ENCODE measurements at places on chromosomes 4 and X.

GRCh38 chrX:50075630-50076339, 125.0 kb downstream of the AKAP4 start:
- no peak for DNase-seq

DNA sequence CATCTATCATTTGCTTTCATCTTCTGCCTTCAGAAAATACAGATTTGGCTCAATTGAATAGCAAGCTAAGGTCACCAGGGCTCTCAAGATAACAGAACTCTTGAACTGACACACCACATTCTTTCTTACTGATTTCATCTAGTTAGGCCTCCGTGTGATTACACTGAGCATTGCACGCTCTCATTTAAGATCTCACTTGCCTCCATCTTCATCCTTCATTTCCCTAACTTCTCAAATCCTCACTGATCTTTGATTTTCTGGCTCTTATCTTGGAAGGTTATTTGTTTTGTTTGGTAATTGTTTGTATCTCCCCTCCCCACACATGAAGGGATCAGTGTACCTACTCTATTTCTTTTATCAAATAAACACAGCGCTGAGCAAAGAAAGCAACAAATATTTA, 47.7 kb downstream of the MANBA start:
- DNase-seq: no peak

DNA sequence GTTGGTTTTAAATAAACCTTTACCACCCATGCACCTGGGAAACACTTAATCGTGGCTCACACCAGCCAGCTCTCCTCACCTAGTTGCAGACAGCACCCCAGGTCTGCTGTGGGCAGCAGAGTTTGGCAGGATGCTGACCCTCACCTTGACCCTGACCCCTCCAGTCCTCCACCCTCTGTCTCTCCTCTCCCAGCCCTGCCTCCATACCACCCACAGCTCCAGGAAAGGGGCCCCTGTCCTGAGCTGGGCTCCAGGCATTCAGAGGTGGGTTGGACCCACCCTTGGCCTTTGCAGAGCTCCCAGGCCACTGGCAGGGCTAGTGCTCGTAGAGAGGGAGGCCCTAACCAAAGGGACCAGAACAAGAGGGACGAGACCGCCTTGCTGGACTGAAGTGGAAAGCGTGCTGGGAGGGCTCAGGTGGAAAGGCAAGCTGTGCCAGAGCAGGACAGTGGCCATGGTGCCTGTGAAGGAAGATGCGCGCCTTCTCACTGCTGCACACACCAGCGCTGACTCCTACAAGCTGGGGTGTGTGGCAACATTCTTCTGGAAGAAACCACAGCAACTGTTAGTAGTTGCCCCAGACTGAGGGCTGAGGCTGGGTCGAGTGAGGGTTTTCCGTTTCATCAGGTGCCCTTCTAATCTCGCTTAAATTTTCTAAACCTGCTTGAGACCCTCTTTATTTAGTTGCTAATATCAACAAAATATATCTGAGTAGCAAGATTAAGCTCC, 10.7 kb upstream of the S100P start:
- DNase-seq: no peak

- no peak for DNase-seq
Observed at GRCh38 chrX:120419463-120419862, 49.6 kb downstream of the LAMP2 start.

DNA sequence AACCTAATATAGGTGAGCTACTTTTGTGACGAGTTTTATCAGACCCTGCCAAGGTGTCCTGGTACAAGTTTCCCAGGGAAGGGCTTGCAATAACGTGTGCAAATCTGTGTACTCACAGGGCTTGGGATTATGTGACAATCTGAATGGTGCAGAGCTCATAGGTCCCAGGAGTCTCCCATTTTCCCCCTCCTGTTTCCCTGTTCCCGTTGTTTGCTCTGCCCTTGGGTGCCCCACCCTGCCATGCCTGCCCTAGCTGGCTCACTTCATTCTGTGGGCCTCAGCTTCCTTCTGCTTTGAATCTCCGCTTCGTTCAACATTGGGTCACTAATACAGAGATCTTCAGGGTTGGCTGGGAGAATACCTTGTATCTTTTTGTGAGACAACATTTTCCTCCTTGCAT, 90.3 kb upstream of the HPF1 start:
- no peak for DNase-seq

DNA sequence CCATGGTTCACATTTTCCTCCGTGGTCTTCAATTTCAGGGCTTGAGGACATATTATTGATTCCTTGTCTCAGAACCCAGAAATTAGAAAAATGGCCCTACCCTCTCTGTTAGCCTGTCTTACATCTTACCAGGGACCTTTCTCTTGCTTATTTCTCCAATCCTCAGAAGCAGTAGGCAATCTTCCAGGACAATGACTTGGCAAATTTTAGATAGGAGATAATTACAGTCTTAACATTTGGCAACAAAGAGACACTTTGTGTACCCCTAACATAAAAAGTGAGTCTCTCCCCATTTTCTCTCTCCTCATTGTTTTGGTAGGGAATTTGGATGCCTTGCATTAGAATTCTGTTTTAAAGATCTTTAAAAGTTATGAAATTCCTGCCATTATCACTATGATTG, 778.1 kb upstream of the SLIT2 start:
- DNase-seq: no peak

DNA sequence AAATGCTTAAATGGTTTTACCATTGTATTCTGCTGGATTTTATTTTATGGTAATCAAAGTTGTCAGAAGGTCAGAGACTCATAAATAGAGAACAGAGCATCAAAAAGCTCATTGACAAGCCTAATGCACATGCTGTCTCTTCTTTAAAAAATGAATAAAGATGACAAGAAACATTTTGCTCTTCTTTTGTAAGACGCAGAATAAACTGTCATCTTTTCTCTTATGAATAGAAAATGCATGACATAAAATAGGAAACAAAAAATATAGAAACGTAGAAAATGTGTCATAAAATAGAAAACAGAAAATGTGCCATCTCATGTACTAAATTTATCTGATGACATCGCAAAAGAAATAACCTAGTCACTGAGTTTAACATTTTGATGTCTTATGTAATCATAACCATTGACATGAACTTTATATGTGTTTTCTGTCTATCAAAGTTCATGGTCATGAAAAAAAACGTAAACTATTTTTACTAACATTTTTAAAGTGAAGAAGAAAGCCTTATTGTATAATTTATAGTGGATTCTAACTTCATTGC, 484.1 kb downstream of the TRIML1 start:
- DNase-seq: no peak

DNA sequence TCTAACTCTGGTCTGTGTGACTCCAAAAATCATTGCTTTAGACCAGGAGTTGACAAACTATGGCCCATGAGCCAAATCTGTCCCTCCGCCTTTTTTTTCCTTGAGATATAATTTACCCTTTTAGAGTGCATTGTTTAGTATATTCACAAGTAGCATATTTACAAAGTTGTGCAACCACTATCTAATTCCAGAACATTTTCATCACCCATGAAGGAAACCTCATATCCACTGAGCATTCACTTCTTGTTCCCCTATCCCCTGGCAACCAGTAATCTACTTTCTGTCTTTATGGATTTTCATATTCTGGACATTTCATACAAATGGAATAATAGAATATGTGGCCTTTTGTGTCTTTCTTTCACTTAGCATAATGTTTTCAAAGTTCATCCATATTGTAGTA, 67.4 kb upstream of the CITED1 start:
- no peak for DNase-seq

DNA sequence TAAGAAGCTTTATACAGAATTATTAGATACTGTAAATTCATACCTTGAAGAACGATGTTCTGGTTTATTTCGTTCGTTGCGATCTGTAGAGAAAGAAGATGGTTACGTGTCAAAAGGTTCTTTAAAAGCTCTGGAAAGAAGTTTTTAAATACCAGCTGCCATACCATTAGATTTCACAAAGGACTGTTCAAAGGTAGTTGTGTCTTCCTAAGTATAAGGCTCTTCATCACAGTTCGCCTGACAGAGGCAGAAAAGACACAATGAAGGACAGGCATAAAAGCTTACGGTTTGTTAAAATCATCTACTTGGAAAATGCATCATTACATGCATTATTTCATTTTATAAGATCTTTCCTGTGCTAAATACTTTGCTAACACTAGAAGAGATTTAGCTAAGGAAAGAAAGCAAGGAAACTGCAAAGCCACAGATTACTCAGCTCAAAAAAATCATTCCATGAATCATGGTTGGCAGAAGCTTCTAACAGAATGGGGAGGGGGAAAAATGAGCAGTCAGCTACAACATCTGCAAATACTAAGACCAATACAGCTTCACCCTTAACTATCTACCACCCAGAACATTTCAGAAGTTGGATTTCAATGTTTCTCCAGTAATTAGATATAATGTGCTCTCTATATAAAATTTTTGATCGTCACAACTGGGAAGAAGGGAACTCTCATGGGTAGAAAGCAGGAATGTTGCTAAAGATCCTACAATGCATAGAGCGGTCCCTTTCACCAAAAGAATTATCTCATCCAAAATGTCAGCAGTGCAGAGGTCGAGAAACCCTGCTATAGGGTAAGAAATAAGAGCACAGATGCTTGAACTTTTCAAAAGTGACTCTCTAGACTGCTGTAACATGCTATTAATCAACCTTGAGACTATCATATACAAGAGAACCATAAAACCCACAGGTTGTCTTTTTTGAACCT, 50.7 kb upstream of the PRSS48 start:
- no peak for DNase-seq

DNA sequence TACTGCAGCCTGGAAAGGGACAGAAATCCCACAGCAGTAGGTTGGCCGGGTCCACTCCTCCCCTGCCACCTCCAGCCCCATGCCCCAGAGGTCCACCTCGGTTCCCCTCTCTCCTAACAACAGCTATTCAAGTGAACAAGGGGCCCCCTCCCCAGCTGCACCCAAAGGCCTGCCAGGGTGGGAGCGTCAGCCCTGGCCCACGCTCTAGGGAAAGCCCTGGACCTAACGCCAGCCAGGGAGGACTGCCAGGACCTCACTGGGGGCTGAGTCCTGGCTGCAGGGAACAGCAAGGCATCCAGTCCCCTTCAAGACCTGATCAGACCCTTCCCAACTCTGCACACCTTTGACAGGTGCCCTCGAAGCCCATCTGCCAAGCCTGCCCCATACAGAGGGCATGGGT, 13.2 kb downstream of the SLC6A8 start:
- DNase-seq: no peak

DNA sequence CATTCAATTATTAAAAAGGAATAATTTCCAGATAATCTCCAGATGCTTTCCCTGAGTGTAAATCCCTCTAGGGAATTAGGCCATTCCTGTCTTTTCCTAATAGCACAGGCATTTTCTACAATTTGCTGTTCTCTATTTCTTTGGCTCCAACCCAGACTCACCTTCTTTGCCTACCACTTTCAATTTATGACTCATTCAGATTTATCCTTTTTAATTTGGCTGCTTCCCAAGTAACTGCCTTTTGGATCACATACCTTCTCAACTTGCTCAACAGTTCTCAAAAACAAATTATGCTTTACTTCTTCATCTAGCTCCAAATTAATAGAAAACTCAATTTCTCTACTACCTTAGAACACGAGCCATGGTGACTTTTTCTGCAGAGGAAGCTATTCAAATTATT, 1166.3 kb upstream of the PCDH7 start:
- DNase-seq: no peak

GRCh38 chr4:108619372-108620100, 840 bp upstream of the RPL34 start:
- peak; percentile 23 for DNase-seq

DNA sequence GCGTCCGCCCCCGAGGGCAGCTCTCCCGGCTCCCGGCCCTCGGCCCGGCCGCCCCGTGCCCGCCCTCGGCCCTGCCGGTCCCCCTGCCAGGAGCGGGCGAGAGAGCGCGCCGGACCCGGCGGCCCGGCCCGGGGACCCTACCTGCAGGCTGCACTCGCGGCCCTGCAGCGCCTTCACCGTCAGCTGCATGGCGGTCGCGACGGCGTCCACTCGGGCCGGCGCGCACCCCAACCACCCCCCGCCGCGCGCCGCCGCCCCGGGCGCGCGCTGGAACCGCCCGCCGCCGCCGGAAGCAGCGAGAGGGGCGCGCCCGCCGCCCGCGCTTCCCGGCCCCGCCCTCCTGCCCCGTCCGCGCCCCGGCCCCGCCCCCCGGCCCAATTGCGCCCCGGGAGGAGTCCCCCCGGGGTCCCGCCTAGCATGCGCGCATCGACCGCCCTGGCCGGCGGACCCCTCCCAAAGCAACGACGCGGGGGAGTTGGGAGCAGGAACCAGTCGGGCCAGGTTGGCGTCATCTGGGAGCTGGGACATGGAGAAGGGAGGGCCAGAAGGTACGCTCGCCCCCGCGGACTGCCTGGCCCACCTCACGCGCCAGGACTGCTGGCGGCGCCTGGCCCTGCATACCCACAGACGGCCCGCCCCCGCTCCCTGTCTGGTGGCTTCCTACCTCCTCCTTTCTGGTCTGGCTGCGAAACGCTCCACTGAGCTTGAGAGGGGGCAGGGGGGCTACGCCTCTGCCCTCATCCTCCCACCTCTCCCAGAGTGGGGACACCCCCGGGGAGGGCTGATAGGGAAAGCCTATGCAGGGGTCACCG, at the start of gene UBL4A:
Gene UBL4A, minus strand, starts transcription at position 220 of the 812 bp plus-strand sequence. Its CDS starts 31 bp downstream, at position 189.
- DNase-seq: no peak

DNA sequence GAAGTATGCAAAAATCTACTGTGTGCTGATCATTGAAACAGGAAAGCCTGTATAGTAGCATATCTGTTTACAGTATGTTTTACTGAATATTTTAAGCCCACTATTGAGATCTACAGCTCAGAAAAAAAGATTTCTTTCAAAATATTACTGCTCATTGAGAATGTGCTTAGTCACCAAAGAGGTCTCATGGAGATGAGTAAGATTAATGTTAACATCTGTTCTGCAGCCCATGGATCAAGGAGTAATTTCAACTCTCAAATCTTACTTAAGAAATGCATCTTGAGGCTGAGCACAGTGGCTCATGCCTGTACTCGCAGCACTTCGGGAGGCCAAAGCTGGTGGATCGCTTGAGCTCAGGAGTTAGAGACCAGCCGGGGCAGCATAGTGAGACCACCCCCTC, 3.3 kb downstream of the RNF4 start:
- DNase-seq: no peak

DNA sequence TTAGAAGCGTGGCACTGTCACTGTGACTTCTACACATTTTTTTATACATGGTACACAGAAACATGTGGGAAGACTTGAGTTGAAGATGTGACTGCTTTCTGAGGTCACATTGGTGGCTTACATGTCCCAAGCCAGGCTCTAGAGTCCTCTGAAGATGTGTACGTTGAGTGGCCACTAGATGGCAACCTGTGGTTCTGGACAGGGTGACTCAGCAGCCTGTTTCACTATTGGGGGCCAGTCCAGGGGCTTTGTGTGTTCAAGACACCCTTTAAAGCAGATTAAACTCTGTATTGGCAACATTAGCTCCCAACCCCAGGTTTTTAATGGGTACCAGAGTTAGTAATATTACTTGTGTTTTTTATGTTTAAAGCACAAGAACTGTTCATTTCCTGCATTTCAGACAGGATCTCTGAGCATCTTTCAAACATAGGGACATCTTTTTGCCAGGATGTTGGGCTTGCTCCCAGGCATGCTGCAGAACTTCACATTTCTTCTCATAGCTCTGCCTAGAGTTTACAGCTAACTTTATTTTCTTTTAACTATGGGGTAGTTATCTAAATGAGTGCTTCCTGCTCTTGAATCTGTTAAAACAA, 53.0 kb downstream of the DCUN1D4 start:
- peak; percentile 22 for DNase-seq

Data from stimulated activated CD4-positive, alpha-beta T cell treated with anti-CD3 and anti-CD28 coated beads, Interleukin-2, amount 100 ng/mL, for 4 hours (primary cell).